H9 (cell line): ENCODE measurements at places on chromosomes 4 and X.

DNA sequence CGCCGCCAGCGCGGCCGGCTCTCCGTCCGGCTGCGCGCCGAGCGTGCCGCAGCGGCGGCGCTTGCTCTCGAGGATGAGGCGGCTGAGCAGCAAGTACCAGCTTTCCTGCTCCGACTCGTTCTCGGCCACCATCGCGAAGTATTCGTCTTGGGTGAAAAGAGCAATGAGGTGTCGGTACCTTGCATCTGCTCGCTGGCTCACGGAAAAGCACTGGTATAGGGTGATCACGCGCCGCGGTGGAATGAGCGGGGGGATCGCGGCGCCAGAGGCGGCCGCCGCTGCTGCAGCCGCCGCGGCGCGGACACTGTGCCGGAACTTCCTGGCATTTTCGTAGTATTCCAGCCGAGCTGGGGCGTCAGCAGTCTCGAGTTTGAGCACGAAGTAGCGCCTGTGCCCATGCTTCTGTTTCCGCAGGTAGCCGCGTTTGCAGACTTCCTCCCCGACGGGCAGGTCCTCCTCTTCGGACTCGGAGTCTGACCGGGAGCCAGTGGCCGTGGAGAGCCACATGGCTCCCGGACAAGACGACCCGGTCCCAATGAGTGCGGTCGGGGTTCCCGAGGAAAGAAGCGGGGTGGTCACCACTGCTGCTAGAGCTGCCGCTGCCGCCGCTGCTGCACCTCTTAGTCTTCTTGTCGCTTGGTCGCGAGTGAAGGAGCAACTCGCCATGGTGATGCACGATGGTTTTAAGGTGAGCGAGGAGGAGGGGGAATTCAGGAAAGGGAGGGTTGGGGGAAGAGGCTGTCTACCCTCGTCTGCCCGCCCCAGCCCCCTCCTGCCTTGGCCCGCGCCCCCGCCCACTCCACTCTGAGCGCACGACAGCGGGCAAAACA, 469 bp downstream of the IRS4 start:
- DNase-seq: no peak

- DNase-seq: no peak
These were observed 27.2 kb downstream of the HTR2C start for GRCh38 chrX:114611018-114611619.

GRCh38 chr4:87235020-87235671, 14.7 kb upstream of the KLHL8 start:
- no peak for DNase-seq

- no peak for DNase-seq
These were observed 128.0 kb downstream of the TMA16 start for GRCh38 chr4:163622379-163623035.

GRCh38 chr4:6460876-6461275, 11.5 kb downstream of the PPP2R2C start:
- peak; percentile 24 for DNase-seq

DNA sequence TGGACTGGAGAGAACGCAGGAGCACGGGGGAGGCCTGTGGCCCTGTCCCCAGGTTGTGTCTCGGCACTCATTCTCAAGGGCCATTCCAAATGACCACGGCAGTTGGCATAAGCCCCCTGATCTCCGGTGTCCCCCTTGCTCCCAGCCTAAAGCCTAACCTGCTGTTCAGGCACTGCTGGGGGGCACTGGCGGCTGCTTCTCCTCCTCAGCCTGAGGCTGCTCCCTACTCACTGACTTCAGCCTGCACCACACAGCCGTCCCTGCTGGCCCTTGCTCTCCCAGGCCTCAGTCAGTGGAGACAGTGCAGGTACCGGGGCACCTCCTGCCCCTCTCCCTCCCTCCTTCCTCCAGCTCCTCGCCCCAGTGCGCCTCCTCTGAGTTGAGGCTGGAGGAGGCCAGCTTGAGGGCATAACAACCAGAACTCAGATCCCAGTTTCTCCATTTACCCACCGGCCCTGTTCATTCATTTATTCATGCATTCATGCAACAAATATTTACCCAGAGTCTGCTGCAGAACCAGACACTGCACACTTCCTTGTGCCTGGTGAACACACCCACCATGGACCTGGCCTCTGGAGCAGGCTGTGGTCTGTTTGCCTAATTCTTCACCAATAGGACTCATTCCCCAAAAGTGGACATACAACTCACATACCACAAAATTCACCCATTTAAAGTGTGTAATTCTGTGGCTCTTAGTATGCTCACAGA, 65.0 kb downstream of the CPZ start:
- no peak for DNase-seq

DNA sequence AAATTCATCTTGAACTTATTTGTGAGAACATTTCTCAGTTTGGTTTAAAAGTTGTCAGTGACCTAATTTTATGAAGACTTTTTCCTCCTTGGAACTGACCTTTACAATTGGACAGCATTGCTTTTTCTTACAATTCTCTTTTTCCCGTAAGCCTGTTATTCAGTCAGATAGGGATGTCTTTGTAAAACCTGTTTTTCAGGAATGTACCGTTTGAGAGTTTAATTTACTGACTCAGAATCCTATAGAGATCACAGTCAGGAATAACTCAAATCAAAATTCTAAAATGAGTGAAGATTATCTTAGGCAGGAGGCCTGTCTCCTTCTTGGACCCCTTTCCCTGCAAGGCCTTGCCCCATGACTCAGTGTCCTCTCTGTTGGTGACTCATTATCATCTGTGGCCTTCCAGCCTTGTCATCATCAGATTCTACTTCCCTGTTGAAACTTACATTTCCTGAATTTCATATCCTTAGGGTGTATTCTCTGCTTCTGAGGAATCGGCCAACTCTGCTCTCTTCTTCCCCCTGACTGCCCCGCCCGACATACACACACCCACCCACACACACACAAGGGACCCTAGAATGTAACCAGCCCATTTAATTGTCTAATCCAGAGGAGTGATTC, 99.8 kb downstream of the ARHGAP10 start:
- DNase-seq: no peak

DNA sequence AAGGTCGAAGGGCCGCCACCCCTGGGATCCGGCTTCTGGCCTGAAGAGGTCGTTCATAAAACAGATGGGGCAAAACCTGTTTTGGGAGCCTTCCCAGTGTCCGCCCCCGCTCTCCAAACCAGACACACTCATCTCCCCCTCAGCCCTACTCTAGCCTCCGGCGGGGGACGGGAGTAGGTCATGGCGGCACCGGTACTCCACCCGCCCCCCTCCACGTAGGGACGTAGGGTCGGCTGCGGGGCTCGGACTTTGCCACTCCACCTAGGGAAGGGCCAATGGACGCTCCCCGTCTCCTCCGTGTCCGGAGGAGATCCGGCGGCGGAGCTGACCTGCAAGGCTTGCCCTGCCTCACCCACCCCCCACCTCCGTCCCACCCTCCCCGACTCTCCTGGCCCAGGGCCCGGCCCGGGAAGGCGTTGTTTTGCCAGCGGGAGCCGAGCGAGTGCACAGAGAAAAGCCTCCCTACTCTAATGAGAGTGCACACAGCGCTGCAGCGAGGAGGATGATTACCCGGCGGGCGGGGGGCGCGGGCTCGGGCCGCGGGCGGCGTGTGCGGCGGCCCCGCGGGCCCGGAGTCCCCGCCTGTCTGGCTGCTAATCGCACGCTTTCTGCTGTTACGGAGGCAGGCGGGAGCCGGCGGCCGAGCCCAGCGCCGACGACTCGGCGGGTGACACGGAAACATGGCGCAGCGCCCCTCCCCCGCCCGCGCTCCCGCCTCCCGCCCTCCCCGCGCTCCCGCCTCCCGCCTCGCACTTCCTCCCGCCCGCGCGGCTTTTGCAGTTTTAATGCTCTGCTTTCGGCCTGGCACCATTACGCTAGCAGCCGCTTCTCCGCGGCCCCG, 8.3 kb upstream of the BCOR start:
- DNase-seq: peak; percentile 87

DNA sequence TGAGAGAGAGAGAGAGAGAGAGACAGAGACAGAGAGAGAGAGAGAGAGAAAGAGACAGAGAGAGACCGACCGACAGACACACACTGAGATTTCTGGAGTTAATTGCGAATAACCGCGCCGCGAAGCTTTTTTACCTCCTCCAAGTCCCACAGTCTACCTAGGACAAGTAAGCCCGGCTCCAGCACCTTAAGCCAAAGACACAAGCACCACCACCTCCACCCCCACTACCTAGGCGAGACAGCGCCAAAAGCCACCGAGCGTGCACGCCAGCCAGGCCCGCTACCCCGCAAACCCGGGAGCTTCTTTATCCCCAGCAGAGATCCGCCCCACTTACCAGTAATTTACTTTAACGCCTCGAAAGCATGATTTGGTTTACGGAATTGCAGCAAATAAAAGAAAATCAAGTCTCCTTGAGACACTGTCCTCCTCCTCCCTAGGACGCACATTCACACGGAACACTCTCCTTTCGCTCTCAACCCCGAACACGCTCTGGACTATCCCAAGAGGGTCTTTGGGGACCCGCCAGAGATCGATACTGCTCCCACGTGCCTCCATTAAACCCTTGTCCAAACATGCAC, 649.6 kb upstream of the DIPK2B start:
- peak; percentile 26 for DNase-seq

- no peak for DNase-seq
These were observed 93.8 kb downstream of the SOWAHB start for GRCh38 chr4:76804096-76804495.

DNA sequence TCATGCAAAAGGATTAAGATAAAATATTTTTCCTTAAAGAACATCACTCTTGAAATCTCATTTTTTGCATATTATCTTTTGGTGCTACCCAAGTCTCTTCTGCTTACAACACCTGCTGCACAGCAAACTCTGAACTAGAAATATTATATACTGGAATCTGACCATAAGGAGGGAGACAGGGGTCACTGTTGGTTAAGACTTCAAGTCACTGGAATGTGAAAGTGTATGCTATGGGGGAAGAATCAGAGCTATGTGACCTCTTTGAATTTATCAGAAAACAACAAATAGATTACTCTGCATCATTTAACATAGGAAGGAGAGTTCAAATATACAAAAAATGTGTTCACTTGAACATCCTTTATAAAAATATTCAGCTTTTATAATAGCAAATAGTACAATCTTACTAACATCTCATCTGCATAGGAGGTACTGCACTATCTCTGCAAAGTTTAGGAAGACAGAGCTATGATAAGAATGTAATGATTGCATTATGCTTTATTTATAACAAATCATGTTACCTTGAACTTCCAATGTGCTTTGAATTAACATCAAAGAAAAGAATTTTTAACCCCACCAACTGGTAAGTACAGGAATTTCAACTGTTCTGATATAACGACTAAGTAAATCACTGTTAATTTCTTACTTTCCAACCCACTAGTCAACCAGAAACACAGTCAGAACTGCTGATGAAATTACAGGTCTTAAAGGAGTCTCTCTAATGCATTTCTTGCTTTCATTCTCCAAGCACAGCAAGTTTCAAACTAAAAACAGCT, 69.8 kb downstream of the ZNF827 start:
- no peak for DNase-seq

DNA sequence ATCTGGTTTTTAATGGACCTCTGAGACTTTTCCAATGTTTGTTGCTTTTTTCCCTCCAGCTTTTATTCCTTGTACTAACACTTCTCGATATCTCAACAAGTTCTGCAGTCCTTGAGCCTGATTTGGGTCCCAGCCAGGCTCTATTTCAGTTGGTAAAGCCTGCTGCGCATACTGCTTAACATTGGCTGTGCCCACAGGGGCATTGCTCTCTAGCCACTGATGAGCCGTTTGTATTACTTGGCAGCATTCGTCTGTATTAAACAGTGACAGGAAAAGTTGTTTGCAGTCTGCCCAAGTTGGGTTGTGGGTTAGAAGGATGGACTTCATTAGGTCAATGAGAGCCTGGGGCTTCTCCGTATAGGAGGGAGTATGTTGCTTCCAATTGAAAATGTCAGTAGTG, 59.6 kb upstream of the XAGE1B start:
- no peak for DNase-seq

DNA sequence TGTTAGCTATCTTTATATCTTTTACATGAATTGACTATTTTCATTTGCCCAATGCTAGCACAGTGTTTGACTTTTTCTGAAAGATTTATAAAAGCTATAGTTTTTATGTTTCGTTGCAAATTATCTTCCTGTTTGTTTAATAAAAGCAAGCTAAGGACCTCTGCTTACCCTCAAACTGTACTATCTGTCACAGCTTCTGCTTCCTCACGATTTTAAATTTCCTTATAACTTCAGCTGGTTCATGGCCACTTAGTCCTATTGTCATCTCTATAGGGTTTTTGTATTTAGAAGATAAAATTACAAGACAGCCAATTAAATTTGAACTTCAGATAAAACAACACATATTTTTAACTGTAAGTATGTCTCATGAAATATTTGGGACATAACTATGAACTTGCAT, 494.0 kb downstream of the PDGFC start:
- DNase-seq: no peak

DNA sequence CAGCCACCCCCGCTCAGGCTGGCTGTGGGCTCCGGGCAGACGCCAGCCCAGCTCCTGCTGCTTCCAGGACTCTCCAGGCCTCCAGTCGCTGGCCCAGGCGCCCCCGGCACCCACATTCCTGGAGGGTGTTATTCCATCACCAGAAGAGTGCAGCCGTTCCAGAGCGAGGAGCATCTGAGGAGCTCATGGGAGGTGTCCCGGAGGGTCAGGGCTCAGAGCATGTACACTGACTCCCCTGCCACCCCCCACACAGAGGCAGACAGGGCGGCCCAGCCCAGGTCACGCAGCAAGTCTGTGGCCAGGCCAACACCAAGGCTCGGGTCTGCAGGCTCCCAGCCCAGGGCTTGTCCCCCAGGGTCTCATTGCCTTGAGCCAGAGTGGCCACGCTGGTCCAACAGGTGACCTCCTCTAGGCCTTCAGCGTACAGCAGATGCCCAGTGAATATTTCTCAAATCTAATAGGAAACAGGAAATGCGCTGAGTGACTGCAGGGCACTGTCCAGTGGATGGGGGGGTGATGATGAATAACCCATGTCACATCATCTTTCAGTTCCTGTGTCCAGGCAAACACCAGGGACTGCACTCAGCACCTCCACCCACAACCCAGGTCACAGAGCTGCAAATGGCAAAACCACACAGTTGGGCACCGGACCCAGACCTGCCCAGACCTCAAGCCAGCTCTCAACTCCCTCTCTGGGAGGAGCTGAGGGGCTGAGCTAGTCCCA, 37.2 kb downstream of the ABLIM2 start:
- DNase-seq: no peak

GRCh38 chr4:112127803-112128202, 17.5 kb upstream of the FAM241A start:
- DNase-seq: no peak

DNA sequence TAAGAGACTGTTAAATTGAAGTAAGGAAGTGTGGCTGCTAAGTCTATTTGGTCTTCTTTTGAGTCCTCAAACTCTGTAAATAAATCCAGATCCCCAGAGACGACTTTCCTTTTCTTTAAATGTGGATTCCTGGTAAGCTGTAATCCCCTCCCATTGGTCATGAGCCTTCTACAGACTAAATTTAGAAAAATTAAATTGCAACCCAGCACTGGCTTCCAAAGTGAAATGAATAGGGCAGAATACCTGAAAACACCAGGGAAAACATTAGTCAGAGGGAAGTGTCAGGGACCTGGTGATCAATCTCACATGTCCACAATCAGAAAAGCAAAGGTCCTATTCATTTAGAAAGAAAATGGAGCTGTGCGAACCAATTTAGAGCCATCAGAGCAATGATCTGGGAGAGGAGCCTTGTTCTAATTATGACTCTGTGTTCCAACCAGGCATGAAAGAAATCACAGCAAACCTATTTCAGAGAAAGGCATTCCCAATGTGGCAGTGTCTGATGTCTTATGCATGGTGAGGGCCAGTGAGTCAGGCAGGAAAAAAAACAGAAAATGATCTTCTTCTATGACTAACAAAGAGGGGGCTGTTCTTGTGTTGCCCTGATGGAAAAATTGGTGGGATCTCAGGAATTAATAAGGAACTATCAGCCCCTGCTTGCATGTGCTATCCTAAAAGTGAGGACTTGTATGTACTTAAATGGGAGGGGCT, 19.8 kb upstream of the CCDC149 start:
- DNase-seq: no peak
